ENCODE measurements at places on chromosomes 2 and 18.

DNA sequence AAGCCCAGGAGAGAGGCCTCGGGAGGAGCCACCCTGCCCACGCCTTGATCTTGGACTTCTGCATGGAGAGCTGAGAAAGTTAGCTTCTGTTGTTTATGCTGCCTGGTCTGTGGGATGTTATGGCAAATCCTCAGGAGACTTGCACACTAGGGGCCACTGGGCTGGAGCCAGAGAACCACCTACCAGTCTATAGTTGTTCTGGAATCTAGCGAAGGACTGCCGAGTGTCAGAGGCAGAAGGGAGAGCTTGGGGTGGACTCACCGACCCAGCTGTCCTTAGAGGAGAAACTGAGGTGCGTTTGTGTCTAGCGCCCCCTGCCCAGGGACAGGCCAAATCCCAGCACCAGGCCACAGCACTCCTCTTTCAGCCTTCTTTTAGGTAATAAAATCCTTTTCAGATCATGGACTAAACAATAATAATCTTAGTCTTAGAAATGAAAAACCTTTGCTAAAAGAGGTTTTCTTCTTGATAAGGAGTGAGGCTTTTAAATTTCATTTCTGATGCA lies 398.7 kb upstream of the SALL3 start:
- no peak for DNase-seq

DNA sequence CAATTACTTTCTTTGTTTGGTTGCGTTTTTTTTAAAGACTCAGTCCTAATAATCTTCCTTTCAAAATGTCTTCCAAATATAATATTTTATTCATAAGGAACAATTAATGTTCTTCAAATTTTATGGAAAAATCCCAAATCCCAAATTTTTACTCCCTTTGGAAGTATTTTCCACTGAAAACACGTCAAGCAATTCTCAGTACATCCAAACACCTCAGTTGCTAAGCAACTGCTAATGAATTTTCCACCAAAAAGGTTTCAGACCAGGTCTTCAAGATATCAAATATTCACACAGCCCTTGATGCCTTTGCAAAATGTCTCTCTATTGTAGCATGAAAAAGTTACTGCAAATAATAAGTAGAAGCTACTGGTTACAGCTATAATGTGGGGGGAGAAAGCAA lies 140.1 kb downstream of the DSEL start:
- DNase-seq: no peak

- peak; percentile 12 for DNase-seq
These were observed 879 bp upstream of the GALNT5 start for GRCh38 chr2:157256626-157257025.

DNA sequence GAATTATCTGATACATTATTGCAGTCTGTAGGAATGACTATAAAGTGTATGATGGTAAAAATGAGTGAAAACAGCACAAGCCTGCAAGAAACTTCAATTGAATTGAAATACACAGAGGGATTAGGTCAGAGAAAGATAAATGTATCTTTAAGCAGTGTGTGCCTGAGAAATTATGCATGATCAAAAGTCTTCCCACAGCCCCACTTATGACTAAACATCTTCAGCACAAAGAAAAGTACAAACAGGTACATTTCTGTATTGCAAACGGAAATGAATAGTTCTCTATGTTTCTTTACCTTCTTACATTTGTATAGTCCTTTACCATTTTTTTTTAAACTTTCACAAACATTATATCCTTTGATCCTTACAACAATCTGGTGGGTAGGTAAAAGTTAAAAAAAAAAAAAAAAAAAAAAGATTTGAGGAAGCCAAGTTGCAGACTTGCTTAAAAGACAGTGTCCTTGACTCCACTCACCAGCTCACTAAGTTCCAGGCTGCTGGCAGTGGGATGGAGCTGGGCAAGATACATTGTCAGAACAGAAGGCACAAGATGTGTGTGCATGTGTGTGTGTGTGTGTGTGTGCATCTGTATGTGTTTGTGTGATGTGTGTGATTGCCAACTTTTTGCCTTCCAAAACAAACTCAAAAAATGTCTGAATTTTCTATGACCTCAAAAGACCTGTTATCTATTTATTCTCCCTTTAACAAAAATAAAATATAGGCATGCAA lies 423.7 kb upstream of the ACVR2A start:
- no peak for DNase-seq

- no peak for DNase-seq
These were observed 41.8 kb downstream of the FAM210A start for GRCh38 chr18:13684546-13684945.
